ENCODE measurements at places on chromosomes 5 and 9.

- no peak for DNase-seq
Observed at GRCh38 chr5:65913519-65913918, 12.9 kb upstream of the ERBIN start.

DNA sequence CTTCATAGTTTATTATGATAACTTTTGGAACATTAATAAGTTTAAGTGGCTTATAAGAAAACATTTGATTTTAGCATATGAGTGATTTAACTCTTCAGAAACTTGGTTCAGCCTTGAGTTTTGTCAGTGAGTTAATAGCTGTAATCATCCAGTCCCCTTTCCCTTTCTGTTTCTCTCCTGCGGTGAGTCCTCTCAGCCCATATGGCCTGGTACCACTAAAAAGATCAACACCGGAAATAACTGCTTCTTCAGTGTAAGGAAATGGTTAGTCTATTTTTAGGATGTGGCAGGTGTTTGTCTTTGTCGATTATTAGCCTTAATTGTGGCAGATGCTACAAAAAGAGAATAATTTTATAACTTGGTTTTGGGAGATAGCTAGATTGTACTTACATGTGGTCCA, 120.2 kb upstream of the GRHPR start:
- peak; percentile 24 for DNase-seq

DNA sequence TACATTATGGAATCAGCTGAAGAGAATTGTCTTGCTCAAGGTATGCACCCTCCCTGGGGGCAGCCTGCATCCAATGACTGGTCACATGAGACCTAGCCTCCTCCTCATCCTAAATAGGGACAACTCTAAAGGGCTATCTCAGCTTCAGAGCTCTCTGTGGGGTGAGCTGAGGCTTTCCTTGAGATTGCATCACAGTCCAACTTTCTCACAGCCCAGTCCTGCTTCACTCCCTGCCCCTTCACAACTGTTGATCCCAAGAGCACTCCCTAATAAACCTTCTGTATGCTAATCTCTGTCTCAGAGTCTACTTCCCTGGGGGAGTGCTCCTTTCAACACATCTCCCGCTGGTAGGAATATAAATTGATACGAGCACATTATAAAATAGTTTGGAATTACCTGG, 44.1 kb upstream of the ERBIN start:
- DNase-seq: no peak

- peak; percentile 86 for DNase-seq
Observed at GRCh38 chr5:73122875-73123810, 2.8 kb downstream of the TMEM171 start.

DNA sequence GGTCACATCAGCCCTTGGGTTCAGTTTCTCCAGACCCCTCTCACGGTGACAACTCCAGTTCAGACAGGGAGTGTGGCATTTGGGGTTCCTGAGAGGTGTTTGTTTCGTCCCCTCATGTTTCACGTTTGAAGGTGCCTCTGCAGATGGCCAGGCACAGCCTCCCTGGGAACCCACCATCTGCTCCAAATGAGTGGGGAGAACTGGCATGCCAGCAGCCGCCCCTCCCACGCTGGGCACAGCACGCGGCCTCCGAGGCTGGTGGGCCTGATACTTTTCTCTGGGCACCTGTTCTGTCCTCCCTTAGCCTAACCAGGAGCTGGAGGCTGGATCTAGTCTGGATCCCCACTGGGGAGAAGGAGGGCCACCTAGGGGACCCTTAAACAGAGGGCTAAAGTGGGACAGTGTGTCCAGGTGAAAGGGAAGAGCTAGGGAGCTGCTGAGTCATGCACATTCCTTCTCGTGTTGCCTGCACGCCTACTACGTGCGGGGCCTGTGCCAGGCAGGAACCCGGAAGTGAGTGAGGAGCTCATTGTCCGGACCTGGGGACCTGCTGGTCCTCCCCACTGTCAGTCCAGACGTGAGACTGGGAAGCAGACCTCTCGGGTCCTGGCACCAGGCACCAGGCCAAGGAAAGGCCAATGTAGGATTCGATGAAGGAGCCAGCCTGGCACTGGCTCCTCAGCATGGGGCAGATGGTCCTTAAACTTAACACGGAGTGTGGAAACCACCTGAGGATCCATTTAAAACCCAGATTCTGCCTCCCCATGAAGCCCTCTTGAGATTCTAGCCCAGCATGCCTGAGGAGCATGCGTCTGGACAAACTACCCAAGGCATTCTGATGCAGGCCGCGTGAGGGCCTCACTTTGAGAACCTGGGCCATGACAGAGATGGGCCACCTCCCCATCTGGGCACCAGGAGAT, 11.7 kb downstream of the DNM1 start:
- DNase-seq: no peak

DNA sequence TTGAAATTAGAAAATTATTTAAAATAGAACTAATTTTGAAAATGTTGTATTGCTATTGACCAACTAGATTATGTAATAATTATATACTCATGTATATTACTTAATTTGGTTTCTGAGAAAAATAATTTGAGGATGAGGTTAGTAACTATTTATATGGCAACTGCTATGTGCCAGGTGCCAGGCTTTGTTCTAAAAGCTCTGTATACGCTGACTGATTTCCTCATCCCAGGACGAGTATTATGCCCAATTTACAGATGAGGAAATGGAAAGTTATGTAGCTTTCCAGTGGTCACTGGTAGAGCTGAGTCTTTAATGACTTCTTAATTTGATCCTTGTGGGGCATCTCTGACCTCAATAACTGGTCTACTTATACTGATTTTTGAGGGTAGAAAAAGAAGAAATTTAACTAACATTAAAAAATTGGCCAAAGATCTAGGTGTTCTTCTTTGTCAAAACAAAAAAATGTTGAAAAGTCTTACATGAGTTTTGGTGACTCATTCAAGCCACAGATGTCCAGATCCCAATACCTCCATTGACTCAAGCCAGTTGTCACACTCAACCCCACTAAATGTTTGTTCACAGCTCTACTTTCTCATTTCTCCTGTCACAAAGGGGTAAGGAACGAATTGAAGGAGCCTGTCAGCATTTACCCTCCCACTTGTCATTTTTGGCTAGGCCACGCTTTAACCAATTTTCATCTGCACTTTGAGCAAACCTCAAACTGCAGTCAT, 228.1 kb upstream of the MEF2C start:
- DNase-seq: peak; percentile 19

- DNase-seq: no peak
Observed at GRCh38 chr5:90606539-90606938, 47.9 kb downstream of the ADGRV1 start.

- no peak for DNase-seq
Observed at GRCh38 chr5:35832762-35833161, 23.9 kb upstream of the IL7R start.

DNA sequence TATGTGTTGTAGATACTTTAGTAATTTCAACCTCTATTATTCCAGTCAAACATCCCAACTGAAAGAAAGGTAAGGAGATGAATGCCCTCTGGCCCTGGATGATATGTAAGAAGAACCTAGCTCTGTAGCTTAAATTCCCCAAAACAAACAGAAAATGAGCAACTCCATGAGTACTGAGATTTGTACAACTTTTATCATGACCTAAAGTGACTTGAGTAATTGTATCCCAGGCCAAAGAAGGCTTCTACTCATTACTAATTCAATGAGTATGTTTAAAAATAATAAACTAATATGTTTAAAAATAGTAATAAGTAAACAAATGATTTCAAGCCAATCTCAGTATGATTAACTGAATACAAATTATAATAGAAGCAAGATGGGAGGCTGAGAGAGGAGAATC, 414.0 kb upstream of the ACTBL2 start:
- DNase-seq: peak; percentile 35

- no peak for DNase-seq
Observed at GRCh38 chr9:8012986-8013385, 213.4 kb upstream of the DMAC1 start.

DNA sequence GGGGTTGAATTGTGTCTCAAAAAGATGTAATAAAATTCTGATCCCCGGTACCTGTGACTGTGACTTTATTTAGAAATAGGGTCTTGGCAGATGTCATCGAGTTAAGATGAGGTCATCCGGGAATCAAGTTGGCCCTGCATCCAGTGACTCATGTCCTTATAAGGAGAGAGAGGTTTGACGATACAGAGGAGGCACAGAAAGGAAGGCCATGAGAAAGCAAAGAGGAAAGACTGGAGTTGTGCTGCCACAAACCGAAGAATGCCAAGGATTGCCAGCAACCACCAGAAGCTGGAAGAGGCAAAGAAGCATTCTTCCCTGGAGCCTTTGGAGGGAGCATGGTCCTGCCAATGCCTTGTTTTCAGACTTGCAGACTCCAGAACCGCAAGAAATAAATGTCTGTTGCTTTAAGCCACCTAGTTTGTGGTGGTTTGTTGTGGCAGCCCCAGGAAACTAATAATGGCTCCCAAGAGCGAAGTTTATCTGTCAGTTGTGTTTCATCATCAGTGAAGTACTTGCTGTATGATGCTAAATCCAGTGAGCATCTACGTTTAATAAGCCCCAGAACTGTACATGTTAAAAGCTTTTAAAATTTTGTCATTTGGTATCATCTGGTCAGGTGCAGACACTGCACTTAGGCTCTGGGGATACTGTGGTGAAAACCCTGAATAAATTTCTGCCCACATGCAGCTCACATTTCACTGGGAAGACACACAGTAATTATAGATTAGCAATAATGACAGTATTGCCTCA, 114.8 kb downstream of the TLE4 start:
- DNase-seq: peak; percentile 92

GRCh38 chr5:54799645-54800044, 185.7 kb downstream of the ESM1 start:
- no peak for DNase-seq

DNA sequence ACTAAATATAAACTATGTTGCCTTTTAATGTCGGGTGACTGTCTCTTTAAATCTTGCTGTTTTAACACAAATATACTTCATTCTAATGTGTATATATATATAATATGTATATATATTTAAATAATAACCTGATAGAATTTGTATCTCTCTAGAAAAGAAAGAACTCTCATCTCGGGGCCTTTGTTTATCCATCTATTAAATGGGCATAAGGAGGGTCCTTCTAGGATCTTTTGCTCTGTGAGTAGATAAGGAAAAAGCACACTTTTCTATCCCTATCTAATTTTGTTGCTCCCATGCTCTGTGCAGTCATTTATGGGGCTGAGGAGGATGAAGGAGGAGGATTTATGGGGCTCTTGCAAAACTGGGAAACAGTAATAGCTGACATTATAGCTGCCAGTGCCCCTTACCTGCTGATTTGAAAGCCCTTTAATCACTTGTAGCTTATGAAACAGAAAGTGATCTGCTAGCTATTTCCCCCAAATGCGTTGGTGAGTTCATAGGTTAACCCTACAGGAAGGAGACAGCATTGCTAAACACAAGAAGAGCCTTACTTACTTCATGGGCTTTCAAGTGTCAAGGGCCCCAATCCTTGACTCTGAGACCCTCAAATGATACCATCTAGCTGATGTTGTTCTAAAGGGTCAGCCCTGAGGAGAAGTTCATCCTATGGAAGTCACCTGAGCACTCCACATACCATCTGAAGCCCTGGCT, 5.8 kb upstream of the PPARGC1B start:
- DNase-seq: no peak

GRCh38 chr5:5341531-5342292, 80.8 kb upstream of the ICE1 start:
- peak; percentile 57 for DNase-seq

GRCh38 chr9:18796696-18797270, 236.2 kb downstream of the SAXO1 start:
- no peak for DNase-seq

DNA sequence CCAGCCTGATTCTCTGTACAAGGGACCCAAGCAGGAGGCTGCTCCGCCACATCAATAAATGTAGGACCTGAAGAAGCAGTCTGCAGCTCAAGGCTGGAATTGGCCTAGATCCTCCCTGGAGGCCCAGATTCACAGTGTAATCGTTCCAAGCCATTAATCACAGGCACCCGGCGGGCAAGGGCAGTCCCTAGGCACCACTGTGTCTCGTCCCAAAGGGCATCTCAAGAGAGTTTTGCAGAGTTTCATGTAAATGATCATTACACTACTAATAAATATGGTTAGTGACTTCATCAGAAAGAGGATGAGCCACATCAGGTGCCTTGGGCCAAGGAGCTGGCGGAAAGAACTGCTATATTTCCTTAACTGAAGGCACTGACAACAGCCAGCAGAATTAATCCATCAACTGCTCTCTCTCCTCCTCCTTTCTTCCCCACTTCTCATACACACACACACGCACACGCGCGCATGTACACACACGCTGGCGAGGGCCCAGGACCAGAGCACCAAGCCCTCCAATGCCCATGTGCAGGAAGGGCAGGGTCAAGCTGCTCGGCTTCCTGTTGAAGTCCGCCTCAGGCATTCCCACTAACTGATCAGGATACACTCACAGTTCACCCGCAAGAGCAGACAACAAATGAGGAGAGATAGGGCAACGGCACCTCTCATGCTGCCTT, 33.9 kb downstream of the GNAQ start:
- DNase-seq: no peak

DNA sequence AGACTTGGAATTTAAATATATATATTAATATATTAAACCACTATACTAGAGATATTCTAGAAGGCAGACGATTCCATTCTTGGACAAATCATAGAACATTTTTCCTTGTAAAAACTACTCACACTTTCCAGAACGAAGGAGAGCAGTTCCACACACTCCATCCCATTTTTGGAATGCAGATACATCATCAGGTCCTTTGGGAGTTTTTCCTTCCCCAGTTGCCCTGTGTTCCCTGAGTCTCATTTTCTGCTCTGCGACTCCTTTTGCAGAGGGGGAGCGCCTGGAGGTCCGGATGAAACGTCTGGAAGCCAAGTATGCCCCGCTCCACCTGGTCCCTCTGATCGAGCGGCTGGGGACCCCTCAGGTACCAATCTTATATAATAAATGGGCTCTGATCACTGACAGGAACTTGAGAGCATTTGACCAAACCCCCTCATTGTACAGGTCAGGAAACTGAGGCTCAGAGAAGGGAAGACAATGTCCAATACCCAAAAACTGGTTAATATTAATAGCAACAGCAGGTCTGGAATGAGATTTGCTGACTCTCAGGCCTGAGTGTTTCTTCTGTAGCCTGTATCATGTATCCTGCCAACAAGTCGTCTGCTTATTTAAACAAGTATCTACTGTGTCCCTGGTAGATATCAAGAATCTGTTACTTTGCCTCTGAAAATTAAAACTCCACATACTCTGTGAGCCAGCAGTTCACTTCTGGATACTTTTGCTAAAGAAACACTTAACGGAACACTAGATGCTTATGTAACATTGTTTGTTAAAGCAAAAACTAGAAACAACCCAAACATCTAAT, 76.8 kb upstream of the NIPAL4 start:
- DNase-seq: peak; percentile 87

- DNase-seq: no peak
Observed at GRCh38 chr9:21443849-21444625, 3.8 kb downstream of the IFNA1 start.

GRCh38 chr5:145979270-145980223, 43.2 kb downstream of the SH3RF2 start:
- DNase-seq: no peak
